ENCODE measurements at places on chromosomes 5 and 9.

- DNase-seq = no peak
Measured at GRCh38 chr5:78221964-78222451, 72.5 kb downstream of the AP3B1 start.

GRCh38 chr9:137275203-137275587 is 2.3 kb upstream of the TOR4A start:
- DNase-seq = no peak

DNA sequence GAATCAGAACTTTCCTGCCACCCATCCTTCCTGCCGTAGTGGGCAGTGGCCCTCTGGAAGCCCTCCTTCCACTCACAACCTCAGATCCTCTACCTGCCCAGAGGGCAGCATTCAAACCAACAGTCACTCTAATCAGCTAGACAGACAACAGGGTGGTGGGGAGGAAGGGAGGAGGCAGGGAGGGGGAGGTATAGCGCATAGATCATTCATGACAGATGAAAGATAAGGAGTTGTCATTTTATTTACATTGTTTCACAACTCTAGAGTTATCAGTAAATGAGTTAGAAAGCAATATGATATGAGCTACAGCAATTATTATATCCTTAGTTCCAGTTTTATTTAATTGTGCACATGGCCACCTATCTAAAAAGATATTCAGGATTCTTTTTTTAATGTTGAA is 852 bp downstream of the IL9 start:
- no peak for DNase-seq

- DNase-seq = no peak
Measured at GRCh38 chr5:110752953-110753352, 14.1 kb downstream of the SLC25A46 start.

- no peak for DNase-seq
Measured at GRCh38 chr5:64145216-64145895, 20.3 kb upstream of the RNF180 start.

GRCh38 chr5:126753227-126753626 is 23.7 kb upstream of the LMNB1 start:
- no peak for DNase-seq

DNA sequence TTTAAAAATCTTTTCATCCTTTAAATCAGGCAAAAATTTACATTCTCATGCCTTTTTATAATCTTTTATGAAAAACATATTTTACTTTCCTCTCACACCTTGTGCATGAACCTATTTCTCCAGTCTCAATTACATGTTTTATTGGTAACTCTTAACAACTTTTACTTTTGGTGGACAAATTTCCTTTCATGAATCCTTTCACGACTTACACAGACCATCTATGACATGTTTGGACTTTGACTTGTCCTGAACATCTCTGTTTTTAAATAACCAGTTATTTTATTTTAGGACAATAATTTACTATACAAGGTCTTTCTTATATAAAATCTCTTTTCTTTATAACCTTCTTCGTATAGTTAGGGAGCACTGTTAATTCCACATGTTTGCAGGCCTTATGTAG is 26.5 kb upstream of the MTMR12 start:
- no peak for DNase-seq

DNA sequence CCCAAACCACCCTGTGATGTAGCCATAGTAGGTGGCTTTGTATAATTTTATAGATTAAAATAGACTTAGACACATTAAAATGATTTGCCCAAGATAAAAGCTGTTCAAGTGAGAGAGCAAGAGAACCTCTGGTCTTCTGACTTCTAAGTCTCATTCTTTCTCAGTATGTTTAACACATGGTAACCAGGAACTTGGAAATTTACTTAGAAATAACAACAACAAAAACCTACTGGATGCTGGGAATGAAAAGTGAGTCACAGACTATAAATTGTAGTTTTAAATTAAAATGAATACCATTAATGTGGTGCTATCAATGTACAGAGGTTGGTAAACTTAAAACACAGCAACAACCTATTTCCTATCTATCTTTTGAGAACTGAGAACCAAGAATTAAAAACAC is 30.4 kb downstream of the HMGCR start:
- no peak for DNase-seq

DNA sequence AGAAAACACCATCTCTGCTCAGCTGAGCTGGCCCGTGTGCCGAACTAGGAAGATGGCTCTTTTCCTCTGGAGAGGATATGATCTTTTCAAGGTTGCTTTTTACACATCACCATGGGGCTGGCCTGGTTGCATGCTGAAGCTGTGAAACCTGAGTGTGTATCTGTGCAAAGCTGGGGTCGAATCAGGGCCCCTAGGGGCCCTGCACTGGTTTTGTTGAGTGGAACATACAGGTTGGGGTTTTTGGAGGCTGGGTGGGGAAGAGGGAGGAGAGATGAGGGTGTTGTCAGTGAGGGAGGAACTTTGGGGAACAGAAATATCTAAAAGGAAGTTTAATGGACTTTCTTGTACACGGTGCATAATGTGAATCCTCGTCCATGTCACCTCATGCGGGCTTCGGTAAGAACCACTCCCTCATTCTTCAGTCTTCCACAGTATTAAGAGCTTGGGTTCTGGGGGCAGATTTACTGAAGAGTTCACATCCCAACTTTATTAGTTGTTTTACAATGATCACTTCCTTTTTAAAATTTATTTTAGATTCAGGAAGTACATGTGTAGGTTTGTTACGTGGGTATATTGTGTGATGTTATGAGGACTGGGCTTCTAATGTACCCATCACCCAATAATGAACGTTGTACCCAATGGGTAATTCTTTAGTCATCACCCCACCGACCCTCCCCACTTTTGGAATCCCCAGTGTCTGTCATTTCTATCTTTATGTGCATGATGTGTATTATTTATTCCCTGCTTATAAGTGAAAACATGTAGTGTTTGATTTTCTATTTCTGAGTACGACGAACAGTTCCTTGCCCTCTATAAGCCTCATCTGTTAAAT is 238.2 kb downstream of the NR3C1 start:
- no peak for DNase-seq

DNA sequence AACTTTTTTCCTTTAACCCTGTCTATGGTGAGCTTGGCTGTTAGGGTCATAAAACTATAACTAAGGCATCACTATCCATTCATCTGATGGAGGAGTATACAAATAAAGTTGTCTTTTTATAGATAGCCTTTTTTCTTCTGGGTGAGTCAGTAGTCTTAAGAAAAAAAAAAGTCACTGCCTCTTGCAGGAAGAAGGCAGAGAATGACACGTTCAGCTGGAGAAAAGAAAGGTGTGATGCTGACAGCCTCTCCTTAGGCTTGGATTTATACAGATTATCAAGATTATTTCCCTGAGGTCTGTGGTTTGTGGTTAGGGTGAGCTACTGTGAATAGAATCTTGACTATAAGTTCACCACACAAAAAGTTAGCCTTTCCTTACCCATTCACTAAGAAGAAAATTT is 23.0 kb downstream of the EPB41L4B start:
- no peak for DNase-seq

GRCh38 chr5:176319827-176320554 is 41.6 kb downstream of the KIAA1191 start:
- no peak for DNase-seq

- no peak for DNase-seq
Measured at GRCh38 chr9:35716230-35716629, 15.8 kb downstream of the TLN1 start.

- DNase-seq = no peak
Measured at GRCh38 chr9:37385286-37385685, 37.2 kb upstream of the GRHPR start.

DNA sequence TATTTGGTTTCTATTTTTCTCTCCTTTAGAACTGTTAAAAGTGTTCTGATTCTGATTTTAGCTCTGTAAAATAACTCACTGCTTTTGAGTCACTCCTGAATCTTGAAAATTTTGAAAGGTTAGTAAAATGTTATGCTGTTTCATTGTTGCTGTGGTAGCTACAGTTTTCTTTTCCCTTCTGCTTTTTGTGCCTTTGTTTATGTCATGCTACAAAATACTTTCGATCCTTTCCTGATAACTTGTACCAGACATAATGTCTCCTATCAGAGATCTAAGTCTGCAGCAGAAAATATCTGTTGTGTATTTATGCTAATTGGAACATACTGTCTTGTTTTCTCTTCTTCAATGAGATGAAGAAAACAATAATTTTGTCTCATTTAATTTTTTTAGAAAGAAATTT is 26.9 kb upstream of the CEP120 start:
- DNase-seq = no peak

- no peak for DNase-seq
Measured at GRCh38 chr9:98923451-98924123, 20.1 kb upstream of the COL15A1 start.

DNA sequence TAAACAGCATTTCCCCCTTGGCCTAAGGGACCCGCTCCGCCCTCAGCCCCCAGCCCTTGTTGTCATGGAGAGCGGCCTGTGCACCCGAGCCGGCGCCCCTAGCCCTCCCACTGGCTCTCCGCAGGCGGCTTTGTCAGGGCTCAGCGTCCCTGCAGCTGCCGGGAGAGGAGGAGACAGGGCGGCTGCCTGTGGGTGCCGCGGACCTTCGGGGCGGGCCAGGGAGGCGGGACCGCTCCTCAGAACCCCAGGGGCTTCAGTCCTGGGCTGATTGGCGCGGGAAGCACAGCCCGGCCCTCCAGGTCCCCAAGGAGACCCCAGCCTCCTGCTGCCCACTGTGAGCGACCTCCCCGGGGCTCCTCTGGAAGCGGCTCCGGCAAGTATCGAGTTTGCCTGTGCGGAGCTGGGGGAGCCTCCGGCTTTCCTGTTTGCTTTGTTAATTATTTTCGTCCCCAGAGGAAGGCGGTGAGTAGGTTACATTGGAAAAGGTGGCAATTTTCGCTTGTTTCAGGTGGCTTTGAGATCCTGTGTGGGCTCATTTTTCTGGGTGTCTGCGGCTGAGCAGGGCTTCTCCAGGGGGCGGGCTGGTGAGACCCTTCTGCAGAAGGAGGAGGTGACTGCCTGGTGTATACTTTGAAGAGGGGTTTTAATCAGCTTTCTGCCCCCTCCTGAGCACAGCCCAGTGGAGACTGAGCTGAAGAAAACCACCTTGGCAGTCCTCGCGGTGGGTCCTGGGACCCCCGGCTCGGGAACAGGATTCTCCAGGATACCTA is at the start of gene FGD3:
FGD3 (plus strand) TSS at position 256 of the 770 bp plus-strand sequence. CDS start 28,734 bp downstream, outside the sequence.
- no peak for DNase-seq

GRCh38 chr5:88956416-88956815 is 73.4 kb upstream of the MEF2C start:
- no peak for DNase-seq

- DNase-seq = no peak
Measured at GRCh38 chr9:134932606-134933005, 14.9 kb upstream of the FCN1 start.

- no peak for DNase-seq
Measured at GRCh38 chr9:23638011-23638410, 188.0 kb downstream of the ELAVL2 start.

GRCh38 chr9:95420518-95420917 is 96.3 kb downstream of the PTCH1 start:
- no peak for DNase-seq

DNA sequence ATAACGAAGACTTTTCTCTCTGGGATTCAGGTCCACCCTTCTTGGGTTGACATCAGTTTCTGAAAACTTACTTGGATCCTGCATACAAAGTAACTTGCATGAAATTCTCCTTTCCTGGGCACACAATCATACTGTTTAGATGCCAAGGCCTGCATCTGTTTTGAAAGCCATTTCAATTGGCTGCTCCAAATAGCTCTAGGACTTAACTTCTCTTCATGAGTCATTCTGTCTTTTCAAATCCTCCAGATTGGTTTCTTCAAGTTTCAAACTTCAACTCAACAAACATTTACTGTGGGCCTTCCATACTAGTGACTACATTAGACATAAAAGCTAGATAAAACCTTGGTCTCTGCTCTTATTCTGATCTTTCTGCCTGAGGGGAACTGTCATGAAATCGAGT is 54.8 kb upstream of the HMHB1 start:
- DNase-seq = no peak

- DNase-seq = no peak
Measured at GRCh38 chr5:161851691-161852299, 3.9 kb downstream of the GABRA1 start.

DNA sequence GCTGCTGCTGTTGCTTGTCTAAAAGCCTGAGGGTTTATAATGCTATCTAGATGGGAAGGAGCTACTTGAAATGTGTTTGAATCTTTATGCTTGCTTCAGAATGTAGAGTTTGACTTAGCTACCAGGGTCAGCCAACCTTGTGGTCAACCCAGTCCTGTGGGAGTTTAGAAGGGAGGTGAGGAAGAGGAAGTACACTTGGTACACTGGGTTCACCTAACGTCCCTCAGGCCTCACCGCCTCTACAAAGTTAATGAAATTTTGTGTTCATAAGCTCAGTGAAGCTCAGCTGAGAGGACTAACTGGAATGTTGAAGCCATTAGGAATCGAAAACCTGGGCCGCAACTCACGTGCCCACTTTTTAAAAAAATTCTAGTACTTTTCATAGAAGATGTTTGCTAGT is 10.7 kb downstream of the IQGAP2 start:
- DNase-seq = no peak

- DNase-seq = peak; percentile 41
Measured at GRCh38 chr5:65926893-65927292, 518 bp downstream of the ERBIN start.

GRCh38 chr9:126055381-126055985 is 271.1 kb upstream of the MVB12B start:
- DNase-seq = no peak

- DNase-seq = no peak
Measured at GRCh38 chr5:64519263-64519662, 13.4 kb downstream of the RGS7BP start.

Measured in mesothelial cell of epicardium (in vitro differentiated cells).